ENCODE measurements at places on chromosomes 4 and X. TPM values are rescaled to one million over a fixed set of nuclear protein-coding genes. Genes with fewer than 3 reads are reported as not detected.

TMEM164 gene
- total RNA-seq = 22.0 TPM

XG gene
- not detected for total RNA-seq

NKX3-2 gene
- total RNA-seq = 0.18 TPM

APLN gene
- total RNA-seq = 2.0 TPM

SOWAHB gene
- 2.5 TPM for total RNA-seq

PAGE2 gene
- total RNA-seq = not detected

GC gene
- total RNA-seq = not detected

TKTL2 gene
- total RNA-seq = 0.73 TPM

SLC6A8 gene
- total RNA-seq = 16.0 TPM

FAT4 gene
- 83.7 TPM for total RNA-seq

AREG gene
- total RNA-seq = not detected

OCIAD1 gene
- total RNA-seq = 116 TPM

RBM3 gene
- 116 TPM for total RNA-seq

NWD2 gene
- total RNA-seq = 11.1 TPM

CCDC110 gene
- total RNA-seq = 5.1 TPM

ADGRL3 gene
- total RNA-seq = 257 TPM

BMX gene
- 0.09 TPM for total RNA-seq

CENPI gene
- total RNA-seq = 14.4 TPM

ADGRG2 gene
- total RNA-seq = 0.82 TPM

GCNA gene
- 4.5 TPM for total RNA-seq

AFF2 gene
- 139 TPM for total RNA-seq

SH2D1A gene
- not detected for total RNA-seq

SLC26A1 gene
- 3.0 TPM for total RNA-seq

PNMA3 gene
- 8.1 TPM for total RNA-seq

MAGEA10 gene
- not detected for total RNA-seq

LYAR gene
- total RNA-seq = 7.3 TPM

PWWP3B gene
- total RNA-seq = 1.00 TPM

CT45A5 gene
- not detected for total RNA-seq

RTL5 gene
- 5.2 TPM for total RNA-seq

CT45A10 gene
- not detected for total RNA-seq

STPG2 gene
- 3.6 TPM for total RNA-seq

SCRG1 gene
- total RNA-seq = 2.4 TPM

TLR1 gene
- total RNA-seq = 3.8 TPM

ARHGAP36 gene
- 0.82 TPM for total RNA-seq

SPARCL1 gene
- total RNA-seq = 83.3 TPM

TBX22 gene
- 0.18 TPM for total RNA-seq

GLRB gene
- total RNA-seq = 21.6 TPM

ACSL4 gene
- total RNA-seq = 96.2 TPM

ZMAT1 gene
- 18.2 TPM for total RNA-seq

BLTP1 gene
- 244 TPM for total RNA-seq

DCLK2 gene
- total RNA-seq = 145 TPM

ARMCX1 gene
- 37.0 TPM for total RNA-seq

FGD1 gene
- 10.3 TPM for total RNA-seq

GUF1 gene
- total RNA-seq = 38.0 TPM

TLR8 gene
- 0.27 TPM for total RNA-seq

PAGE4 gene
- total RNA-seq = not detected

CENPVL2 gene
- total RNA-seq = 2.4 TPM

USP26 gene
- total RNA-seq = not detected

MAML3 gene
- 18.6 TPM for total RNA-seq

IGSF1 gene
- total RNA-seq = 1.7 TPM

GAGE12J gene
- total RNA-seq = not detected

SMIM10L2A gene
- 6.8 TPM for total RNA-seq

Measured in cerebellum (tissue), 4 donors.